ENCODE measurements at places on chromosomes 1 and 21.

DNA sequence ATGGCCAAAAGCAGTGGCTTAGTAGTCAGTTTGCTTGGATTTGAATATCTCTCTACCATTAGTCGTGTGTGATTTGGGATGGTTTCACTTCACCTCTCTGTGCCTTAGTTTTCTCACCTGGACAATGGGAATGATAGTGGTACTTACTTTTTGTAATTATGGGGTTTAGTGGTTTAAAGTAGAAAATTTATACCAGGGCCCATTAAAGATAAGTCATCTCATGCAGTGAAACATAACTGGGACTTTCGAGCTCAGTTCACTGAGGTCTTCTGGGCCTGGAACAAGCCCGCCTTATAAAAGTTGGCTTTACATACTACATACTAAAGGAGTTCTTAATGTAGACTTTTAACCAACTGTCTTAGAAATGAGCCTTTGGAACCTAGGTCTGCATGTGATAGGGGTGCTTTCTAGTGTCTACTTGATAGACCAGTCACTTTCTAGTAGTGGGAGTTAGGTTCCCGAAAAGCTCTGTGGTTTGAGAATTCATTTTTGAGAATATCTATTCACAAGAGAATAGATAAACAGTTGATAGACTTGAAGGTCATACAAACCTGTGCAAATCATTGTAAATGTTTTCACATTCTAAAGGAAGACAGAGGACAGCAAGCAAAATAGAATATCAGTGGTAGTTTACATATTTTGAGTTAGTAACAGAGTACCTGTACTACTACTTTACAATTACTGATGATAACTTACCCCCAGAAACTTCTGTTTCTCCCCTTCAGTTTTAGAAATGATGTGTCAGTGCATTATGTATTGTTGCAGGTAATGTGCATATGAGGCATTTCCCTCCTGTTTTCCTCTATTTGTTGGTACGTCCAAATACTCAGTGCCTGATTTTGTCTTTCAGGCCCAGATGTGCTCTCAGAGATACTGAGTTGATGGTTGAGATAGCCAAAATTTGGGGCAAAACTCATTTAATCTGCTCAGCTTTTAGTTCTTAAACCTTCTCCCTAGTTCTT lies 48.0 kb downstream of the DYRK1A start:
- no peak for DNase-seq

- DNase-seq, result no peak
Observed at GRCh38 chr1:230431527-230431926, 5.4 kb upstream of the PGBD5 start.

GRCh38 chr1:77900687-77901293 lies 12.4 kb downstream of the NEXN start:
- DNase-seq, result no peak

GRCh38 chr1:56106531-56107274 lies 472.7 kb downstream of the PLPP3 start:
- DNase-seq, result no peak

DNA sequence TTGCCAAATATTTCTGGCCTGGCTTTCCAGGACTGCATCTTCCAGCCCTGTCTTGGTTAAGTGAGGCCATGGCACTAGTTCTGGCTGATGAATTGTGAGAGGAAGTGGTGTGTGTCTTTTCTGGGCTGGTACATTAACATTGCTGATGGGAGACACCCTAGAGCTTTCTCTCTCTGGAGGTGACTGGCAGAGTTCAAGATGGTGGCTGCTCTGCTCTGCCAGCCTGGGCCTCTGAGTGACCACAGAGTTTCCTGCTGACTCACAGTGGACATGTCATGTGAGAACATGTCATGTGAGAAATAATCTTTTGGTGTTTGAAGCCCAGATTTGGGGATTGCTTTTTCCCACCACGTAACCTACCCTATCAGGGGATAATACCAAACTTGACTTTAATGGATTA lies 218.0 kb upstream of the KIAA0040 start:
- DNase-seq, result no peak

DNA sequence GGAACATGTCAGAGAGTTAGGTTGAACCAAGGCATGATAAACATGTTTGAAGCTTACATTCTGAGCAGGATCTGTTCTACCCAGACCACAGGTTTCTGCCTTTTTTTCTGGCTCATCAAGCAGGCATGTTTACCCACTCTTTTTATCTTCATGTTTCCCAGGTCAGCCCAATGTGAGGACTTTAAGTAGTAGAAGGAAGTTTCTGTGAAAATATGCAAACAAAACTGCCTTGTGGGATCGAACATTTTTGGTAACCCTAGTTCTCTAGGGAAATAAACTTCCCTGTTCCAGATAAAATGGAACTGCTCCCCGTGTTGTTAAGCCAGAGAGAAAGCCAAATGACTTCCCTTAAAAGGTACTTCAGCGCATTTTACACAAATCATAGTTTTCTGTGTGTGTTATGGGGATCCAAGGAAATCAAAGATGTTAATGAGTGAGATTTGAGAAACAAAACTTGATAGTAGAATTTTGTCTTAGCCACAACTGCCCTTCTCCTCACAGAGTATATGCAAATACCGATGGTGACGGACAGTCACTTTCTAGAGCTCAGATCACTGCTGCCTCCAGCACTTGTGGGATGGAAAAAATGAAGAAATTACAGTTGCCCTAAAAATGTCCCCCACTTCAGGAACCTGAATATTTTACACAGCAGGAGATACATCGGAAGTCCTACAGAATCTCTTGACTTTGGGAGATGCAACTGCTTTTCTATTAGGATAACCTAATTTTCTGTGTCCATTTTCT lies 765 bp upstream of the HIPK1 start:
- no peak for DNase-seq

- no peak for DNase-seq
Observed at GRCh38 chr1:41240781-41241353, 1.2 kb downstream of the SCMH1 start.

DNA sequence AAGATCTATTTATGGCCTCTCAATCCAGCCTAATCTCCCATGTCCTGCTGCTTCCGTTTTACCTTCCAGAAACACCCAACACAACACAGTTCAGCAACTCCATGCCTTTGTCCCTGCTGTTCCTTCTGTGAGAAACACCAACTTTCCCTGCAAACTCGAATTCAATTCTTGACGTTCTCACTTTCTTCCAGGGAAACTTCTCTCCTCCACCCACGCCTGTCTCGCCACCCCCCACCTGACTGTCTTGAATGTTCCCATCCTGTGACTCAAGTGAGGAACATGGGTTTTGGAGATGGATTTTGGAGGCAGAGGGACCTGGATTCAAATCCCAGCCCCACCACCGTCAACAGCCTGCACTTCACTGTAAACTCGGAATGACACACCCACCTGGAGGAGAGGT lies 44.8 kb downstream of the GRHL3 start:
- DNase-seq, result no peak

- no peak for DNase-seq
Observed at GRCh38 chr1:12161324-12161661, 5.5 kb upstream of the TNFRSF1B start.

DNA sequence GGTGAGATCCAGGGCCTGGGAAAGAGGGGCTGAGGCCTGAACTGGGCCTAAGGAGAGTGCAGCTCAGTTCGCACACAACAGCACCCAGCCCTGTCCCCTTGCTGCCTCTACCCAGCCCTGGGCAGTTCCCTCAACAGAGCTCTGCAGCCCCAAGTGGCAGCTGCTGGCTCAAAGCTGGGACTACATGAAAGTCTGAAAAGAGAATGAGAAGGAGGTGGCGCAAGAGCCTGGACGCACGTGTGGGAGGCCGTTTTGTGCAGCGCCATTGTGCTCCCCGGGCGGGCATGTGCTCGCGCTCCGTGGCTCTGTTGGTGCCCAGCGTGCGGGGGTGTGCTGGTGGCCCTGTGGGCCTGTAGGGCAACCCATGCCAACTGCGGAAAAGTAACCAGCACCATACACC lies 10.3 kb downstream of the GPR37L1 start:
- no peak for DNase-seq

GRCh38 chr1:89358287-89358893 lies 5.5 kb upstream of the GBP6 start:
- DNase-seq, result peak; percentile 69

GRCh38 chr1:16980473-16981268 lies at the start of gene MFAP2:
Gene MFAP2, minus strand, starts transcription at chr1:16980620. Its CDS starts 2,347 bp downstream, at chr1:16978273.
- DNase-seq, result no peak

- peak; percentile 34 for DNase-seq
Observed at GRCh38 chr1:59814901-59815825, at the start of gene HOOK1. Gene HOOK1, plus strand, starts transcription at chr1:59814949. Its CDS starts 169 bp downstream, at chr1:59815118.

GRCh38 chr1:31955917-31956736 lies 18.0 kb upstream of the PTP4A2 start:
- DNase-seq, result no peak

- DNase-seq, result no peak
Observed at GRCh38 chr1:228989176-228989575, 253.9 kb downstream of the RHOU start.
